ENCODE measurements at places on chromosomes 5 and 9.

- DNase-seq = no peak
These were observed 21.0 kb downstream of the ISL1 start for GRCh38 chr5:51404255-51404654.

DNA sequence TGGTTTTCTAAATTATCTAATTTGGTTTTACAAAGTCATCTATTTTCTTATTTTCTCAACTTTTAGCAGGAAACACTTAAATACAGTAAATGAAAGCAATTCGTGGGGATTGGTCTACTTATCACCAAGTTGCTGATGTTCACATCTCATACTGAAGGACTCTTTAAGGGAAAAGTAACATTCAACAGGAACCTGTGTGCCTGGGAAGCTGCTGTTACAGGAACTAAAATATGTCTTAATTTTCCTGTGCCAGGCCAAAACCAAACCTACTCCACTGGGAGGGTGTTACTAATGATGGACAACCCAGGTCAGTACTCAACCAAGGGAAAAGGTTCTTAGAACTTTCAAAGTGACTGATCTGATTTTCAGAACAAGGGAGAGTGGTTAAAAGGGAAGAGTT, 5.3 kb downstream of the ISCA1 start:
- DNase-seq = no peak

DNA sequence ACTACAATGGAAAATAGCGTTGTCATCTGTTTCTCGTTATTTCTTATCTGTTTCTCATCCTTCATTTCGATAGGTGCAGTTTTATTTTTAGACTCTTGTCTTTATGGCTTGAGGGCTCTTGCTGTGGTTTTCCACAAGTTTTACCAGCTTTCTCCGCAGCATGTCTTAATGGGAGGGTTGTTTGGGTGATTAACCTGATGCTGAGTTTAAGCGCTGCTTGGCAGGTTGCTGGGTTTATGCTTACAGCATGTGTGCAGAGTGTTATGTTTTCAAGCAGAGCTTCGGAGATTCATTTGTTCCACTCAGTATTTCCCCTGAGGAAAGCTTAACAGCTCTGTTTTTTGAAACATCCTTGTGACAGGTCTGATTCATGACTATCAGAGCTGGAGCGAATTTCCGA, 154.0 kb downstream of the SLC12A2 start:
- DNase-seq = peak; percentile 24

- no peak for DNase-seq
These were observed 197.0 kb downstream of the SEC61B start for GRCh38 chr9:99419070-99419469.

GRCh38 chr9:97908705-97909104, 13.6 kb downstream of the TRMO start:
- no peak for DNase-seq

GRCh38 chr5:119280380-119280779, 75.4 kb upstream of the TNFAIP8 start:
- no peak for DNase-seq

- no peak for DNase-seq
These were observed 40.0 kb downstream of the NACC2 start for GRCh38 chr9:136054798-136055714.

Measured in hepatocyte (in vitro differentiated cells).